ENCODE measurements at places on chromosomes 7 and 10.

- DNase-seq = no peak
These were observed 336.8 kb downstream of the AUTS2 start for GRCh38 chr7:69935107-69935506.

GRCh38 chr10:70562036-70562755, 40.3 kb downstream of the PRF1 start:
- no peak for DNase-seq

- no peak for DNase-seq
These were observed 53.7 kb downstream of the GOLGA7B start for GRCh38 chr10:97903128-97904017.

DNA sequence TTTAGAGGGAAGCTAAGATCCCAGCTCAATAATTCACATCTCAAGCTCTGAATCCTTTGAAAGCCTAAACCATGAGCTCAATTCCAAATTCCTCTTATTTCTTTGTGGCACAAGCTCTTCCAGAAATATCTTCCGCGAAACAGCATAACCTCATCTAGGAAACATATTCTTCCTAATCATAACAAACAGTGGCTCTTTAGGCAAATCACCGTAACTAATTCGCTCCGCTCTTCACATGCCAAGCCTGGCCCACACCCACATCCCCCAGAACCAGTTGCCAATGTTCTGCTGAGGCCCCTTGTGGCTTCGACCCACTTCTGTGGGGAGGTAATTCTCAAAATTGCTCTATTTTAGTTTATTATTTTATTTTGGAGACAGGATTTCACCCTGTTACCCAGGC, 19.2 kb downstream of the GAD2 start:
- no peak for DNase-seq

GRCh38 chr7:41817386-41817785, 114.5 kb upstream of the INHBA start:
- DNase-seq = no peak

- DNase-seq = no peak
These were observed 103.6 kb downstream of the ELMO1 start for GRCh38 chr7:37344886-37345579.

GRCh38 chr7:50661345-50662040, 96.3 kb upstream of the DDC start:
- no peak for DNase-seq

DNA sequence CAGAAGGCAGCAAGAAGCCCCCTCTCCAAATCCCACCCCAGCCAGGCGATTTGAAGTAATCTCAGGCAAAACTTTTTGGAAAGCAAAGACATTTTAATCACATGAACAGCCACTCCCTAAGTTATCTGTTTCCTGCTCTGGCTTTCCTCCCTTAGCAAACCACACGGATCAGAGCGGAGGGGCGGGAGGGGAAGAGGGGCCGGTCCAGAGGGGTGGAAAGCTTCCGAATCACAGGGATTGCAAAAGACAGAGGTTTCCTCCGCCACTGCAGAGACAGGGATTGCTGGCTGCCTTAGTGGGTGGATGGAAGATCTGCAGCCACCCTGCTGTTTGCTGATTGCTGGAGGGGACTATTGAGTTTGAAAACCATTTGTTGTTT, 41.2 kb downstream of the ZCCHC24 start:
- DNase-seq = no peak

- no peak for DNase-seq
These were observed 35.3 kb downstream of the FEZF1 start for GRCh38 chr7:122269241-122269640.

DNA sequence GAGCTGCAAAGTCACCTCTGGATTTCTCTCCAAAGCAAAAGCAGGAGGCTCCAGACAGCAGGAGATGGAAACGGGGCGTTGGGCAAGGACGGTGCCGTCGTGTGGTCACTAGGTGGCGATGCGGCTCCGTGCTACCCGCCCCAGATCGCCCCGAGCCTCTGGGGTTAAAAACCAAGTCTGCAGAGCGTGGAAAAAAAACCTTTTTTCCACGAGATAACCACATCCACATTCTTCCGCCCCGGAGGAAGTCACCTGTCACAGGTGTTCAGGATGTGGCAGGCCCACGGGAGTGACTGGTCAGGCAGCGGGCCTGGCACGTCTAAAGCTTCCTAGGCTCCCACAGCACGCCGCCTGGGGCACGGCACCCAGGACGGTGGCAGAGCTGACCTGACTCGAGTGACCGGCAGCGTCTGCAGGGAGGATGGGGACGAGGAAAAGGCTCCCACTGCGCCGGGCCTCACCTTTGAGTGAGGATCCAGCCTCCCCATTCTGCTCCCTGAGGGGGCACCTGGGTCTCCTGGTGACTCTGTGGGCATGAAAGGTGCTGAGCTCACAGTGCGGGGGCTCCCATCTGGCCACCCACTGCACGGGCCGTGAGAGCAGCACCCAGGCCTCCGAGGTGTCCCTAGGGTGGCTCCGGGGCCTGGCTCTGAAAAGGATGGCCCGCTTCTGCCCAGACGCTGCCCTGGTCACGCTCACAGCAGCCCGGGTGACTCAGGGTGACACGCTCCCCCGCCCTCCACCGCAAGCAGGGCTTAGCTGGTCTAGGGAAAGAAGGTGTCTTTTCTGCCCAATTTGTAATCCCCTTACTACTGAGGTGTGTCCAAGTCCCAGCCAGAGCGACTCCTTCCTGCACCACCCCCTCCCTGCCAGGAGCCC, 71.3 kb upstream of the TNRC18 start:
- DNase-seq = peak; percentile 72

DNA sequence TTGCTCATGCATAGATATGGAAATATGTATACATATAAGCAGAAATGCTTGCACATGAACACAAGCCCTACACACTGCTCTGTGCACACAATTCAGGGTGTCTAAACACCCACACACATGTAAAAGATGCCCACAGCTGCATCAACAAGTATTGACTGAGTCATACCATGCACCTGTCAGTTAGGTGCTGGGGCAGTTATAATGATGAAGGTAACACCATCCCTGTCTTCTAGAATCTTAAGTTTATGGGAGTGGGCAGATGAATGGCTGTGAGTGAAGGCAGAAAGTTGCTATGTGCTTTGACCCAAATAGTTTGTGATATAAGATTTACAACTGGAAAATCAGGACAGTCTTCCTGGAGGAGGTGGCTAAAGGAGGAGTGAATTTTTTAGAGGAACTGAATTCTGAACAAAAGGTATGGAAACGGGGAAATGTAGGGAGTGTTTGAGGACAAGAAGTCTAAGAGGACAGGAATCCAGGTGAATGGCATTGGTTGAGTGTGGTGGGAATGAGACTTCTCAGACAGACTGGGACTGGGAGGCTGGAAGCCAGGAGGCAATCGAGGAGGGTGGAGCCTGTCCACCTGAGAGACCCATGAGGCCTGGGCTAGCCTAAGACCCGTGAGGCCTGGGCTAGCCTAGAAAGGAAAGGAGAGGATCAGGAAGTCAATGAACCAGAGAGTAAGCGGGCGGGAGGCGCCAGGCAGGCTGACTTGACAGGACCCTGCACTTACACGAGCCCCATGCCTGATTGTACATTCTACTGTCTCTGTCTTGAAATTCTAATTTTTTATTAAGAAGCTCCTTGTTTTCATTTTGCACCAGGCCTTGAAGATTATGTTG, 20.7 kb downstream of the POLL start:
- DNase-seq = no peak

DNA sequence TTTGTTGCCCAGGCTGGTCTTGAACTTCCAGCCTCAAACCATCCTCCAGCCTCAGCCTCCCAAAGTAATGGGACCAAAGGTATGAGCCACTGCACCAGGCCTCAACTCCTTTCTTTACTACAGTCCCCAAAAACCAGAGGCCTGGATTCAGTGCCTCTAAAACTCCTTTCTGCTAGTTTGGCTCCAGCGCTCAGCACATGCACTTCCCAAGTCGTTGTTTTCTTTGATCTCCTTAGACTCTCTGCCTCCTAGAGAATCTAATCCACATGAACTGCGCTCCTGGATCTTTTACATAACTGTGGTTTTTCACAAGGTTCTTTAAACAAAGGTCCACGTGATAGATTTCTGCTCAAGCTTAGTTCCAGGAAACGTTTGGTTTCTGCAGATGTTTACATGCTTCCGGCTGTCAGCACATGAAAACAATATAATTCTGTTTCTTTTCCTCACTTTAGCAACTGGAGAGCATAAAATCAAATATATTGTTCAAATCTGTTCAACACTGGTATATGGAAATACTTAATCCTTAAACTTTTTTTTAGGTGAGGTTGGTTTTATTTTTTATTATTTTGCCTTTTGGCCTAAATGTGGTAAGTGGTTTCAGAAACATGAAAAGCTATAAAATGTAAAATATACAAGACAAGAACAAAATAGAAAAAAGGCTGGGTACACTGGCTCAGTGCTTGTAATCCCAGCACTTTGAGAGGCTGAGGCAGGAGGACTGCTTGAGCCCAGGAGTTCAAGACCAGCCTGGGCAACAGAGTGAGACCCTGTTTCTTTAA, 270.5 kb upstream of the MKLN1 start:
- no peak for DNase-seq

GRCh38 chr10:628386-629045, 61.0 kb downstream of the DIP2C start:
- DNase-seq = no peak

DNA sequence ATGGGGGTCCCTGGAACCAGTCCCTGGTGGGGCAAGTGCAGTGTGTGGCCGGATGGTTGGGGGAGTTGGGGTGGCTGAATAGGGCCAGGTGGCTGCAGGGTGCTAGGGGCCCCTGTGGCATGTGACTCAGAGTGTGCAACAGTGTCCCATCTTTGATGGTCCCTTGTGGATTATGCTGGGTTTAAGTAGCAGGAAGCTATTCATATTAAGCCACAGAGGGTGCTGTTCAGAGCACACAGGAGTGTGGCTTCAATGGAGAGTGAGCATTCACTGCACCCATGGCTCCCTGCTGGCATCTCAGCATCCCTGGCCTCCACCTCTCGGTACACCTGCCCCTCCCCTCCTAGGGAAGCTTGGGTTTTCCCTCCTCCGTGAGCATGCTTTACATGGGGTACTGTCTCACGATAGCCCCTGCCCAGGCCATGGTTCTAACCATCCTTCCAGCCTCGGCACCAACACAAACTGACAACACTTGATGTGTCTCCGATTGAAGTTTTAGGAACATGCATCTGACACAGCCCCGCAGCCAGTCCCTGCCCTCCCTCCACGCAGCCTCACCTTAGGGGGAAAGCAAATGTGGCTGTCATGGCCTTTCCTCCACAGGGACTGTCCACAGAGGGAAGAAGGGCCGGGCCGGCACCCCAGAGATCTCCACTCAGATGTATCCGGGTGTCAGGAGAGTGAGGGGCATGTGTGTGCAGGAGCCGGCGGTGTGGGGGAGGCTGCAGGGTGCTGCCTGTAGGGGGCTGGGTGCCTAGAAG, 30.4 kb upstream of the PPIF start:
- peak; percentile 66 for DNase-seq

DNA sequence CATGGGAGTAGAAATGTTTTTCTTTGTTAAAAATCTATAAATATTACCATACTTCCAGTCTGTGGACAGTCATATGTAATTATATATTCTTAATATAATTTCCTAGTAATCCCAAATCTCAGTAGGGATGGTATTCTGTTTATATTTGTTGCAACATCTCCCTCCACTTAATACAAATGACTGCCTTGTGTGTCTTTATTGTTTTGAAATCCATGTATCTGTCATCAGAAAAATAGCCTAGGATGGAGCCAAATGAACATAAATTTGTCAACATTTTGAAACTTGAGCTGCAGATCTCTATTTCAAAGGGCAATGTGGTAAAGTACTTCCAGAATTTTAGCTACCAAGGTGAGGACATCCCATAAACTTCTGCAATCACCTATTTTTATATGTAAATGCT, 290.7 kb downstream of the TSPAN12 start:
- DNase-seq = no peak

DNA sequence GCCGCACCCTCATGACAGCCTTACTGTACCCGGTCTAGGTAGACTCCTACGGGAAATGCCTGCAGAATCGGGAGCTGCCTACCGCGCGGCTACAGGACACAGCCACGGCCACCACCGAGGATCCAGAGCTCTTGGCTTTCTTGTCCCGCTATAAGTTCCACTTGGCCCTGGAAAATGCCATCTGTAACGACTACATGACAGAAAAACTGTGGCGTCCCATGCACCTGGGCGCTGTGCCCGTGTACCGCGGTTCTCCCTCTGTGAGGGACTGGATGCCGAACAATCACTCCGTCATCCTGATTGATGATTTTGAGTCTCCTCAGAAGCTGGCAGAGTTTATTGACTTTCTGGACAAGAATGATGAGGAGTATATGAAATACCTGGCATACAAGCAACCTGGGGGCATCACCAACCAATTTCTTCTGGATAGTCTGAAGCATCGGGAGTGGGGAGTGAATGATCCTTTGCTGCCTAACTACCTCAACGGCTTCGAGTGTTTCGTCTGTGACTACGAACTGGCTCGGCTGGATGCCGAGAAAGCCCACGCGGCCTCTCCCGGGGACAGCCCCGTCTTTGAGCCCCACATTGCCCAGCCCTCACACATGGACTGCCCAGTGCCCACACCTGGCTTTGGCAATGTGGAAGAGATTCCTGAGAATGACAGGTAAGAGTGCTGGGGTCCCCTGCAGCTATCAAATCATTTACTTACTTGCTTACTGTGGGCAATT, 8.5 kb upstream of the CHCHD1 start:
- no peak for DNase-seq

- no peak for DNase-seq
These were observed 454.3 kb downstream of the PLXNA4 start for GRCh38 chr7:132121987-132122386.

GRCh38 chr10:71150796-71151195, 61.6 kb upstream of the UNC5B start:
- DNase-seq = no peak

DNA sequence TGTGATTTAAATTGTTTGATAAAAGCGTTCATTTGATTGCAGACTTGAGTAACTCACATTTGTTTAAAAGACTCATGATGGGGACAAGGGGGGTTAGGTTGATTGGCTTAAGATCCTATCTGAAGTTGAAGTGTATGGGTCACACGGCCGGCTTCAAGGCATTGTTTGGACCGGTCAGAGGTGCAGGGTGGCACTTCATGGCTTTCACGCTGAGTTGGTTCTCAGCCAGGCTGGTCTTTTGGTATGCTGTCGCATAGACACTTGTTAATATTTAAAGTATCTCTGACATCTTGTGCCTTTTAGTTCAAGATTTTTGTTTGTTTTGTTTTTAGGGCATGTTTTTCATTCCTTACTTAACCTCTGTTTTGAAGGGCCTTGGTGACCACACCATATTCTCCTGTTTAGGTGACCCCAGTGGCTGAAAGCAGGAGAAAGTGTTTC, 58.1 kb downstream of the CCNY start:
- DNase-seq = no peak

Data from stimulated activated effector memory CD8-positive, alpha-beta T cell treated with anti-CD3 and anti-CD28 coated beads, Interleukin-12 subunit alpha, Interleukin-12 subunit beta, amount 100 ng/mL, for 72 hours (primary cell).